ENCODE measurements at places on chromosomes 7 and 10. TPM values are rescaled to one million over a fixed set of nuclear protein-coding genes. Genes with fewer than 3 reads are reported as not detected.

DNA sequence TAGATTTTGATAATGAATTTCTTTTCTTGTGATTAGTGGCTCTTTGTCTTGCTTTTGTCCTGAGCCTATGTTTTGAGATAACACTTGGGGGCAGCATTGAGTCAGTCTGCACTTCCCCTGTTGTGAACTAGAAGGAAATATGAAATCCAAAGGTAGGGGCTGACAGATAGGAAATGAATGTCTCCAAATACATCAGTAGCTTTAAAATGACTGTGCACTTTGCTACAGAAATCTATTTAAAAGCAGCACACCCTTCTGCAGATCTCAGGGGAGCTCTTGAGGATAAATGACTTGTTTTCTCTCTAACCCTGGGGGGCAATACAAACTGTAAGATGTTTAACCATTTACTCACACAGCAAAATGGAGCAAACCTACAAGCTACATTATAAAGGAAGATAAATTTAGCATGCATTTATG lies 176.0 kb upstream of the MYO3A start:
- no peak for DNase-seq
- no peaks in the 10 kb centered on the region for H3K4me1 ChIP-seq
- no peaks in the 10 kb centered on the region for H3K36me3 ChIP-seq
- H3K27me3 ChIP-seq: peaks cover 2% of the 10 kb centered on the region

SERPINE1 gene
- total RNA-seq: 0.12 TPM

DNA sequence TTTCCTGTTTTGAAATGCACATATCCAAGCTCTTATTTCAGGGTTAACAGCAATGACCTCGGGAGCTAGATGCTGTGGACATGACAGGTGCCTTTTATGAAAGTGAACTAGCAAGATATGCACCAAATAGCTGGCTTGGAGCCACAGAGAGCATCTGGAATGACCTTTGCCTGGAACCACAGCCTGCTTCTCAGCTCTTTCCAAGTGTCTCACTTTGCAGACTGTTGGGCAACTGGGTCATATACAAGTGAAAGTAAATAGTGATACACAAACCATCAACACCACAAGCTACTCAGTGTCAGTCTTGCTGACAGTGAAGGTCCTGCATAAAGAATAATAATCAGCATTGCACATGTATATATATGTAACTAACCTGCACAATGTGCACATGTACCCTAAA lies 183.5 kb downstream of the RNF133 start:
- no peak overlapping the region for H3K4me3 ChIP-seq
- H3K36me3 ChIP-seq: no peaks in the 10 kb centered on the region
- H3K27ac ChIP-seq: no peak overlapping the region
- DNase-seq: no peak
- H3K4me1 ChIP-seq: no peaks in the 10 kb centered on the region
- no peaks in the 10 kb centered on the region for H3K27me3 ChIP-seq

PDAP1 gene
- 149 TPM for total RNA-seq

PON1 gene
- not detected for total RNA-seq

DNA sequence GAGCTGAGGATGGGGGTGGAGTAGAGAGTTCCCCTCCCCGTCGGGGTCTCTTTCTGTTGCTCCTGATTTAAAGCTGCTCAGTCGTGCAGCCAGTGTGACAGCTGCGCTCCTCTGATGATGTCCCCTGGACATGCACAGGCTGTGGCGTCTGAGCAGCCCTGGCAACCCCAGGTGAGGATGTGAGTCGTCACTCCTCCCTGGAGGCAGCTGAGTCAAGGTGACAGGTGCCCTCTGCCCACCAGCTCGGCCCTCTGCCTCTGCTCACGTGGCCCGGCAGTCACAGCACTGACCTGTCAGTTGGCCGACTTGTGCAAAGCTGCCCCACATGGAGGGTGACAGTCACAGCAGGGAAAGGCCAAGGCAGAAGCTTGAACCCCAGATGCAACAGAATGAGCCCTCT lies 33.9 kb downstream of the ANXA8 start:
- H3K36me3 ChIP-seq: peaks cover 2% of the 10 kb centered on the region
- H3K4me1 ChIP-seq: peaks cover 3% of the 10 kb centered on the region
- H3K27me3 ChIP-seq: peaks cover 4% of the 10 kb centered on the region
- H3K4me3 ChIP-seq: no peak overlapping the region

PRKG1 gene
- not detected for total RNA-seq

PRPS1L1 gene
- not detected for total RNA-seq

DNA sequence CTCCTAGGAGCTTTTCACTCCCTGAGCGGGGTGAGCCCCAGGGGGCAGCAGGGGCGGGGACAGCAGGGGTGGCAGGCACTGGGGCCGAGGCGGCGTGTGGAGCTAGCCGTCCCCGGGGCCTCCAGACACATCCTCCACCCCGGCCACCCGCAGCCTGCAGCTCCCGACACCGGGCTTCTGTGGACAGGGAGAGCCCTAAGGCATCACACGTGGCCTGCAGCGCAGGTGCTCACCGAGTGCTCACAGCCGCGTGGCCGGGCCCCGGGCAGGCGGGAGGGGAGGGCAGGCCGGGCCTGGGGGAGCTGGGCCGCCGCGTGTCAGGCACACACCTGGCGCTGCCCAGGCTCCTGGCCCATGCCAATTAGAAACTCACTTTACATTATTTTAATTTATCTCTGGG lies 51.4 kb downstream of the MICALL2 start:
- no peak overlapping the region for H3K4me3 ChIP-seq
- peaks cover 5% of the 10 kb centered on the region for H3K4me1 ChIP-seq
- H3K36me3 ChIP-seq: no peaks in the 10 kb centered on the region
- DNase-seq: no peak

Measured in activated CD4-positive, alpha-beta memory T cell treated with anti-CD3 and anti-CD28 coated beads for 36 hours (primary cell).